AML-193 (cell line): ENCODE measurements at places on chromosomes 1 and 21.

- DNase-seq: no peak
These were observed 16.3 kb upstream of the EPRS1 start for GRCh38 chr1:220062629-220063028.

GRCh38 chr1:9871707-9872425 is 38.2 kb downstream of the CTNNBIP1 start:
- DNase-seq: no peak

DNA sequence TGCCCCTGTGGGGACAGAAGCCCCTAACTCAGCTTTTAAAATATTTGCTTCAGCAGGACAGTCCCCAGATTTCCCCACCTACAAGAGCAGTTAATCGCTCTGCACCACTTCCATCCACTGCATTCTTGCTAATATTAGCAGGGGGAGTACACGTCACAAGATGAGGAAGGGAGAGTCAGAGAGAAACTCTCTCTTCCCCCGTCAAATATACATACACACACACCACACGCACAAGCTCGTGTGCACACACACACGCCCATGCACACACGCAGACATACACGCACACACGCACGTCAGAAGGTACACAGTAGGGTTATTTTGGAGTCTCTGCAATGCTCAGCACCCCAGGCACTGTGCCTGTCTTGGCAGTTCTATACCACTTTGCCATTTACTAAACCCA is 2.1 kb downstream of the CLCA1 start:
- DNase-seq: no peak

GRCh38 chr21:15001857-15002606 is 62.8 kb downstream of the NRIP1 start:
- no peak for DNase-seq

GRCh38 chr1:47650611-47651010 is 212.8 kb downstream of the FOXD2 start:
- DNase-seq: no peak

GRCh38 chr1:27831568-27832410 is 1.2 kb downstream of the PPP1R8 start:
- no peak for DNase-seq

DNA sequence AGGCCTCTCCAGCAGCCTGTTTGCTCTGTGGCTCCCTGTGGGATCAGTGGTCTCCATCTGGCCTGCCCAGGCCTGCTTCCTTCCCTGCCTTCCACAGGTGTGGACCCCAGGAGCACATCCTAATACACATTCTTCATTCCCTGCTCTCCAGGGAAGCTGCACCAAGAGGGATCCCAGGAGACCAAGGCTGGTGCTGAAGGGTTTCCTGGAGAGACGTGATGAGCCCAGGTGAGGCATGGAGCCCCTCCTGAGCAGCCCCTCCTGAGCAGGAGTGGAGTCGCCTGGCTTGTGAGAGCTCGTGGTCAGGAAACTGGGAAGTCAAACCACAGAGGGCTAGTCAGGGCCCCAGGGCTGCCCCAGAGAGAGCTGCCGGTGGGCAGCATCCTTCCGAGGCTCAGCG is 561.4 kb downstream of the MATN1 start:
- DNase-seq: no peak

DNA sequence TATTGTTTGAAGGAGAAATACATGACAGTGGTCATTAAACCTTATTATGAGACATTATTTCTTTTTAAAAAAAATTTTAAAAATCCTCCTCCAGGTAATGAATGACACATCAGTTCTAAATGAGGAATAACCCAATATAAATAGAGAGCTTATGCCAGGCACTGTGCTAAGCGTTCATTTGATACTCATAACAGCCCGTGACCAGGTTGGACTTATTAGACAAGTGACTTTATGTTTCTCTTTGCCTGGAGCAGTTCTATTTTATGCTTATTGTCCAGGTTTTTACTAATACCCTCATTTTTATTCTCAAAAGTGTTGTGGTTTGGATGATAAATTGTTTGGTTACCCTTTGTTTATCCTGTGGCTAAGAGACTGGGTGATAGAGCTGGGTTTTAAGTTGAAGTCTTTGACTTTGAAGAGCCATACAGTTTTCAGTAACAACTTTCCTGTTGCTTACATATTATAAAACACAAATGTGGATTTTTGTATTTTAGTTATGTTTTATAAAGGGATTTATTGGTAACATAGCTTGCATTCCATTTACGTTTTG is 84.2 kb downstream of the RABGAP1L start:
- DNase-seq: no peak

GRCh38 chr1:93078638-93078985 is 471 bp upstream of the MTF2 start:
- DNase-seq: no peak

- DNase-seq: no peak
These were observed 37.4 kb downstream of the BTBD8 start for GRCh38 chr1:92117526-92117925.

DNA sequence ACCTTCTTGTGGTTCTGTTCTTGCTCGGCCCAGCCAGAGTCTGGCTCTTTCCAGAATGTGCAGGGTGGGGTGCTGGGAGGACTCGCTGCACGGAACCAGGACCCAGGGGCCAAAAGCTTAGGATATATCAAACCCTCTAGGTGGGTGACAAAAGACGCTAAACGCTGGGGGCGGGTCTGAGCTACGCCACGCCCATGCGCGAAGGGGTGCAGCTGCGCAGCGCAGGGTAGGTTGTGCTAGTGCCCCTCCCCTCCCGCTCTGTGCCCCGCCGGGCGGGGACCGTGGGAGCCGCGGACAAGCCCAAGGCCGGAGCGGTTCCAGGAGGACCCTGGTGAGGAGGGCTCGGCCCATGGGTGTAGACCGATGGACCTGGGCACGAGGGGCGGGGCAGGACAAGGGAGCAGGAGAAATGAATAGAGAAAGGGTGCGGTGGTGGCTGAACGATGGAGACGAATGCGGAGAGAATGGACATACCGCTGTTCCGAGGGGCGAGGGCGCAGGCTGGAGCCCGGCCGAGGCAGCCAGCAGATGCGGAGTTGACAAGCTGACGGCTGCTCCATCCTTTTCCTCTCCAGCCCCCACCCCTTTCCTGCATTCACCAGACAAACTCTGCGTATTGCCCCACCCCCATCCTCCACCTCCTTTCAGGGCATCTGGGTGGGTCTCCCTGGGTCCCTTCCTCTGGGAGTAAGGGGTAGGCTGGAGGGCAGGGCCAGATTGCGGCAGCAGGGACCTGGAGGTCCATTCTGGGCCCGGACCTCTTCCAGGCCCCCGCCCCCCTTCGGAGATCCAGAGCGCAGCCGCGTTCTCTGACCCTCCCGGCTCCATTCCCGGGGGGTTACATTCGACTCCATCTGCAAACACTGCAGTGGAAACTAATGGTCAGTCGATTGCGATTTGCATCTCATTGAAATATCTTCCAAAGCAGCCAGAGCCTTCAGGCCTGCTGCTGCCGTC is at the start of gene RUSC1:
RUSC1 (plus strand) TSS at position 234 of the 957 bp plus-strand sequence. CDS start 880 bp downstream, outside the sequence.
- DNase-seq: no peak

DNA sequence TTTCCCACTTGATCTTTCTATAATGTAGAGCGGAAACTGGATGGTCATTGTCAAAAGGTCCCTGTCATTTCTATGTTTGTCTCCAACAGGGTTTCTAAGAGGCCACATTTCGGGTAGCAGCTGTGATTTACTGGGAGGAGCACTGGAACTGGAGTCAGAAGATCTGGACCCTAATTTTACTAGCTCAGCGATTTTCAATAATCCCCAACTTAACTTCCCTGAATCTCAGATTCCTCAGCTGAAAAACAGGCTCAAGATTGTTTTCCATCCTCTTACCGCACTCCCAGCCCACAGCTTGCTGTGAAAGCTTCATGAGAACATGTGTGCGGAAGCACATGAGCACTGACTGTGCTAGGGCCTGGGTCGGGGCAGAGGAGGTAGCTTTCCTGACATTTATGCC is 19.9 kb upstream of the RGS4 start:
- no peak for DNase-seq

- no peak for DNase-seq
These were observed 546.9 kb downstream of the SMYD3 start for GRCh38 chr1:245960171-245960570.

DNA sequence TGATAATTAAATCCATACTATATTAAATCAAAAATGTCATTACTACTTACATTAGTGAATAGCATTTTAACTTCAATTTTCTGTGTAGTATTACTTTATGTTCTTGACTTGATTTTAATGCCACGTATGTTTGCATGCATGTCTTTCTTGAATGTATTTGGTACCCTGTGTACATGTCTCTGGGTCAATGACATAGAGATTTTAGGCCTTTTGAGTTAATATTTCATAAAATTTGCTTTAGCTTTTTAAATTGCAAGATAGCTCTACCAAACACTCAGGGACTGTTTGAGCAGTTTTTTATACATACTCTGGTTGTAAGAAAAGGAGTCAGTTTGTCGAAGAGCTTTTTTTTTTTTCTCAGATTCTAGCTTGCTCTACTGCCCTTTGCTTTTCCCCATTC is 1.5 kb downstream of the MLLT11 start:
- DNase-seq: no peak

- DNase-seq: no peak
These were observed 387.2 kb upstream of the DUSP10 start for GRCh38 chr1:222129041-222129440.

GRCh38 chr1:186208405-186209129 is 166.5 kb downstream of the TPR start:
- DNase-seq: no peak

DNA sequence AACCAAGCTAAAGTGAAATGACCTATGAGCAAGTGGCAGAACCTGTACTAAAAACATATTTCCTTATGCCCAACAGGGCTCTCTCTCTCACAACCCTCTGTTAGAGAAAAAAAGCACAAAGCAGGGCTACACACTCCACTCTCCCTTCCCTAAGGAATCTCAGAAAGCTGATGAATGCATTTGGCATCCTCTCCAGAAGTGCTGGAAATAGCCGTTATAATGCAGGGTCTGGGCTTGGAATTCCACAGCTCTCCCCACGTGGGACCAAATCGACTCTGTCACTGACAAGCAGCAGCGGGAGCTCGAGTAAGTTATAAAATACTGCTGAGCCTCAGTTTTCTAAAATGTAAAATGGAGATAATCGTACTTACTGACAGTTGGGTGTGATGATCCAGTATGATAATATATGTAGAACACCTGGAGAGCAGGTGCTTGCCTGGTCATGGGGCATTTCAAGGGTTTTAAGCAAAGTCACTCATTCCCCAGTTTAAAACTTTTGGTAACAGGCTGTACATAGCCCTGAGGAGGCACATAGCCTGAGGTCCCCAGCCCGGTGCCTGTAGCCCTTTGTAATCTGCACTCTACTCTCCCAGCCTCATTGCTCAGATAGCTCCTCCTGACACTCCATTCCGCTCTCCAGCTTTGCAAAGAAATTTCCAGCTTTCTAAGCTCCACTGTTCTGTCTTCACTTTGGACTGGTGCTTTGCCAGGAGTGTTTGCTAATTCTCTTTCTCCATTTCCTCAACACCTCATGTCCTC is 175.6 kb upstream of the DAB1 start:
- no peak for DNase-seq

- DNase-seq: no peak
These were observed 193.2 kb upstream of the PLXNA2 start for GRCh38 chr1:208437401-208437800.

GRCh38 chr1:53303726-53304515 is 23.9 kb downstream of the LRP8 start:
- DNase-seq: no peak

DNA sequence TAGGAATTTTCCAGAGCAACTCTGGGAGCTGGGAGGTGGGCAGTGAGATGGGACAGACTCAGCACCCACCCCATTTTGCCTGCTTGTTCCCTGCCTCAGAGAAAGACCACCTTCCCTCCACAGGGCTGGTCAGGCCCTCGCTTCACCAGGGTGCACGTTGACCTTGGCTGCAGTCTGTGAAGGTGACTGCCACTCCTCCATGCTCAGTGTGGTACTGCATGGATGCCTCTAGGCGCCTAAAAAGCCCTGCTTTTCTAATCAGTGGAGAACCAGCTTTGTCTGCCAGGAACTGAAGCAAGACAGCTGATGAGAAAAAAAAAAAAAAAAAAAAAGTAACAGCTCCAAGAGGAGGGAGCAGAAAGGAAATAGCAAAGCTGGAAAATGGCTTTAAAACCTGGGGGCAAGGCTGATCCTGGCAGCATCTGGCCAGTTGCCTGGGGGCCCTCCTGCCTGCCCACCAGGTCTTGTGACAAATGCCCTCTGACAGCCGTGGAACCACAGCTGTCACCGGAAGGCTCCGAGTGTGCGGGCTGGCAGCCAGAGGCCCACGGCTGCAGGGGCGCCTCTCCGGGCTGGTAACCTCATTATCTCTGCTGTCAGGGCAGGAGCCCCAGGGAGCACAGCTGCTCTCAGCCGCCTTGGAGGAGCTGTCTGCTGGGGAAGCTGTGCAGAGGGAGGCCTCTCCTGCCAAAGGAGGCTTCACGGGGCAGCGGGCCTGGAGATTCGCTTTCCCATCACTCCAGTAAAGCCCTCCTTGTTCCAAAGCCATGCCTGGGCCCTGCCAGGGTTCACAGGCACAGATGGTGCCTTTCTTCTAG is 13.7 kb downstream of the KIAA1614 start:
- DNase-seq: no peak

- DNase-seq: no peak
These were observed 12.2 kb downstream of the CDC42BPA start for GRCh38 chr1:227305894-227306626.

- DNase-seq: no peak
These were observed 64.1 kb downstream of the WDR4 start for GRCh38 chr21:42815217-42815616.

- no peak for DNase-seq
These were observed 10.7 kb downstream of the NKAIN1 start for GRCh38 chr1:31228986-31229385.

DNA sequence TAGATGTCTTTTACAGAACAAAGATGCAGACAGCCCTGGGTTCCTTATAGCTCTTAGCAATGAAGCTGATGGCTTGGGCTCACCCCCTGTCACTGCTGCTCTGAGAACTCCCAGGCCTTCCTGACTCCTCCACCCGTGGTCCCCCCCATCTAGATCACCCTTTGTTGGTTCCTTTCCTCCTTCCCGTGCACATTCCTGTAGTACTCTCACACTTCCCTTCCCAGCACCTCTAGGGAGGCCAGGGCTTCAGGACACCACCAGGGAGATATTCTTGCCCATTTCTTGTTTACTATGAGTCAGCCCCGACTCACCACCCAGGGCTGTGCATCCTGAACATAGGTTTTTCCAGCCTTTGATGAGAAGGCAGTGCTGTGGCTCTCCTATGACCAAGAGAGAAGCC is 14.4 kb upstream of the NOS1AP start:
- no peak for DNase-seq

- DNase-seq: no peak
These were observed 72.7 kb downstream of the RPE65 start for GRCh38 chr1:68377098-68377497.

DNA sequence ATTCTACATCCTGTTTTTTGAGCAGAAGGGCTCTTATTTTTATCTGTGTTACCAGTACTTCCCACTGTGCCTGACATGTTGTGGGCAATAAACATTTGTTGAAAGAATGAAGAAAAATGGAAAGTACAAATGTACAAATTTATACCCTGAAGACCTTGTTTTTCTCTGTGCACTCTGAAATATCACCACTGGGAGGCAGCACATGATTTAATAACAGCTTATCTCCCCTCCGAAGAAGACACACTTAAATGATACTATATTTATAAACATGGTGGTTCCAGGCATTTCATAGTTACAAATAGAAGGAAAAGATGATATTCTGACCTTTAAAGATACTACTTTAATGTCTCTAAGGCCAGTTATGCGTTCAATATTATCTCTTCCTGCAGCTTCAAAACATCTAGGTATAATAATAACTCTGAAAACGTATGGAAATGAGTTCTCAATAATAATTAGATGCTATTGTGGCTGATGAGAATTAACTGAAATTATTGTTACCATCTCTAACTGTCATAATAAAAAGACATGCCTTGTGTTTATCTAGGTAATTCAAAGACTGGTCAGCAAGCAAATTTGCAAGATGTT is 12.8 kb downstream of the DYNLT5 start:
- peak; percentile 74 for DNase-seq

- DNase-seq: no peak
These were observed 55.9 kb downstream of the CAMSAP2 start for GRCh38 chr1:200794506-200795065.
